ENCODE measurements at places on chromosomes 5 and 9.

- DNase-seq = no peak
These were observed 1019.0 kb downstream of the CDH18 start for GRCh38 chr5:18968966-18969365.

DNA sequence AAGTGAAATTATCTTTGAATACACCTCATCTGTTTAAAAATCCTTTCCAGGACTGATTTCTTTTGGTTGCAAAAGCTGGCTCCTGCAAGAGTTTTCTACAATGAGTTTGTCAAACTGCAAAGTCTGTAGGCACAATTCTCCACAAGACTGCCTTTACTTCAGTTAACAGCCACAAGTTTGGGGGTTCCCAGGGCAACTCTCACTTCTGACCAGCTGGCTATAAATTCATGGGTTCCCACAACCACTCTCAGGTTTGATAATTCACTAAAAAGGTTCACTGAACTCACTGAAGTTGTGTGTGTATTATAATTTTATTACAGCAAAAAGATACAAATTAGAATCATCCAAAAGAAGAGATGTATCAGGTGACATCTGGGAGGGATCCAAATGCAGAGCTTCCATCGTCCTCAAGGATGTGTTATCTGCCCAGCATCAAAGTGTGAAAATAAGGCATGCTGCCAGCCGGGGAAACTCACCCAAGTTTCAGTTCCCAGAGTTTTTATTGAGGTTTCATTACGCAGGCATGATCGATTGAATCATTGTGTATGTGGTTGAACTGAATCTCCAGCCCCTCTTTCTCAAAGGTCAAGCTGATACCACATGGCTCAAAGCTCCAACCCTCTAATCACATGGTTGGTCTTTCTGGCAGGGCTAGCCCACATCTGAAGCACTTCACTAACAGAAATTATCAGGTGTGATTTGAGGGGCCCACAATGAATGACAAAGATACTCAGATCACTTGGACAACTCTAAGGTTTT is 19.0 kb upstream of the PSIP1 start:
- no peak for DNase-seq

- DNase-seq = no peak
These were observed 249.8 kb upstream of the ARRDC3 start for GRCh38 chr5:91632871-91633270.

GRCh38 chr9:115944166-115944948 is 209.2 kb upstream of the PAPPA start:
- no peak for DNase-seq

GRCh38 chr9:127178686-127179632 is 56.5 kb upstream of the ANGPTL2 start:
- no peak for DNase-seq

- no peak for DNase-seq
These were observed 31.9 kb downstream of the NEUROG1 start for GRCh38 chr5:135503871-135504270.

GRCh38 chr5:54753034-54753433 is 232.4 kb downstream of the ESM1 start:
- DNase-seq = peak; percentile 5

DNA sequence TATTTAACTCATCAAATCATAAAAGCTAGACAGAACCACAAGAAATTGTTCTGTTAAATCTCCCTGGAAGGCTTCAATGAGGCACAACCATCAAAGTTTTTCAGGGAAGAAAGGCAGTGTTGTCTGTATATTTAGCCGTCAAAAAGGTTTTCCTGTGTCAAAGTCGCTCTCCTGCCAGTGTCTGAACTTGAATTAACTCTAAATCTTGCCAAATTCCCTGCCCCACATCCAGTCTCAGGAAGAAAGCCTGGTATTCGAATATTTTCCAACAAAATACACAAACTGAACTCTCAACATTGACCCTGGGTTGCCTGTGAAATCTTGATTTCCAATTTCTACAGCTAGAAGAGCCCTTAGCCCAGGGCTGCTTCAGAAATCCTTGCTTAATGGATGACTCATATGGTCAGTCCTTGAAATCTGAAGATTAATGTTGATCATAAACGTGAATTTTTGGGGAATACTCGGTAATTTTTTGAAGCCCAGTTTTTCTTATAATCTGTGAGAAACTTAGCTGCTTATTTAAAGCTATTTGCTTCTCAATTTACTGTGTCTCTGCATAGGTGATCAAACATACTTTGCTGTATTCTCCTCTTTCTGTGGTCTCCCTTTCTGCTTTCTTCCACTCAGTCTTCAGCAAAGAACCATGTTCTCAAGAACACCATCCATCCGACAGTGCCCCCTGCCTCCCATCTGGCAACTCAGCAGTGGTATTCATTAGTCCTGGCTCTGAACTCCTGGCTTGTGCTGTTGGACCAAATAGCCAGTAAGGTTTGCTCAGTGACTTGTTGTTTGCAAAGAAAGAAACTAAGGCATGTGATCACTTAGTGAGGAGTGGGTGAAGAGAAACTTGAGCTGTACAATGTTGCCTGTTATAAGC is 58.9 kb downstream of the NREP start:
- DNase-seq = no peak

GRCh38 chr9:16368237-16369087 is 502.0 kb downstream of the BNC2 start:
- no peak for DNase-seq

DNA sequence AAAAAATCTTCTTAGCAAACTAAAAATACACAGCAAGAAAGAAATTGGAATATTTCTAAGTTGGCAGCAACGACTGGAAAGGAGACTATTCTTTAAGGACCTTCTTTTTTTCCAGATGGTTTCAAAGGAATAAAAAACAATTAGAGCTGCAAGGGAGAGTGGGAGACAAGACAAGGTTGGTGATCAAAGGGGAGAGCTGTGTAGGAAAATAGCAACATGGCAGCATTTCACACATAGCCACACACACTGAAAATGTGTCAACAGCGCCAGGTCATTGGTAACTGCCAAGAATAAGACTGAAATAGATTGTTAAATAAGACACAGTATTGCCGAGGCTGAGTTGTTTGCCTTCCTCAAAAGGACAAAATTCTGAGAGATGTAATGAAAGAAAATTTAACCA is 88.1 kb upstream of the TLE1 start:
- no peak for DNase-seq

GRCh38 chr9:128102861-128103588 is 24.5 kb downstream of the PTGES2 start:
- DNase-seq = no peak

GRCh38 chr5:123571927-123572326 is 60.0 kb downstream of the CSNK1G3 start:
- no peak for DNase-seq

GRCh38 chr5:142849466-142849865 is 79.3 kb downstream of the ARHGAP26 start:
- no peak for DNase-seq

DNA sequence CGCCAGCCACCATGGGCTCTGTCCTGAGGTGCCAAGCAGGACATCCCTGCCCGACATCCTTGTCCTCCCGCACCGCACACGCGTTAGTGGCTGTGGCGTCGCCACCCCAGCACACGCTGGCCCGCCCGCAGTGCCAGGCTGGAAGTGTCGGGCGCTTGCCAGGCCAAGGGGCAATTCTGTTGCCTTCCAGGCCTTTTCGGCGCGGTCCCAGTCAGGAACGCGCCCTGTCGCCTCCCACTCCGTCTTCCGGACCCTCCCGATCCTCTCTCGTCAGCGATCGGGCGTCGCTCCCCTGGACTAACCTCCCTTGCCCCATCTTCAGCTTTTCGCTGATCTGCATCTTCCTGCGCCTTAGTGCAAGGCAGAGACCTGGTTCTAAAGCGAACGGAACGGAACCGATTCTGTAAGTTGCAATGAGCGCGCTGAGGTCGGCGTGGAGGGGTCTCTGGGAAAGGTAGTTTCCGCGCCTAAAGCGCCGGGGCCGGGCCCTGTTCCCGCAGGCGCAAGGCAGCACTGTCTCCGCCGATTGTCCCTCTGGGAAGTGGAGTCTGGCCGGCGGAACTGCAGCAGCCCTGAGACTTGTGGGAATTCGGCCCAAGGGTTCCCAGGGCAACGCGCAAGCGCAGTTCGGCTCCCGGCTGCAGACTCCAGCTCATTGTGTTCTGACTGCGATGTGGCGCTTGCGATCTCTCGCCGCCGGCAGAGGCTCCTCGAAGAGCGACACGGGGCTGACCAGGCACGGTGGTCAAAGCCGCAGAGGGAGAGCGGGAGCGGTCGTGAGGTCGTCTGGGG is at the start of gene ZNF454:
Gene ZNF454, plus strand, starts transcription at position 630 of the 792 bp plus-strand sequence. CDS start 1,594 bp downstream, outside the sequence.
- peak; percentile 87 for DNase-seq

GRCh38 chr5:140018920-140019644 is 24.0 kb downstream of the NRG2 start:
- DNase-seq = no peak

- DNase-seq = no peak
These were observed 498.8 kb upstream of the CD180 start for GRCh38 chr5:67695369-67695768.

DNA sequence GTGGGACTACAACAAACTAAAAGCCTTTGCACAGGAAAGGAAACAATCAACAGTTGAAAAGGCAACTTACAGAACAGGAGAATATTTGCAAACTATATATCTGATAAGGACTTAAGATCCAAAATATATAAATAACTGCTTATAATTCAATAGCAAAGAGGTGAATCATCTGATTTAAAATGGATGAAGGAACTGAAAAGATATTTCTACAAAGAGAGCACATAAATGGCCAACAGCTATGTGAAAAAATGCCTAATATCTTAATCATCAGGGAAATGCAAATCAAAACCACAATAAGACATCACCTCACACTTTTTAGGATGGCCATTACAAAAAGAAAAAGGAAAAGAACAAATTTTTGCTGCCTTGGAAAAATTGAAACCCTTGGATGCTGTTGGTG is 100.4 kb downstream of the LURAP1L start:
- no peak for DNase-seq

GRCh38 chr5:33530183-33531036 is 89.6 kb downstream of the TARS1 start:
- no peak for DNase-seq

DNA sequence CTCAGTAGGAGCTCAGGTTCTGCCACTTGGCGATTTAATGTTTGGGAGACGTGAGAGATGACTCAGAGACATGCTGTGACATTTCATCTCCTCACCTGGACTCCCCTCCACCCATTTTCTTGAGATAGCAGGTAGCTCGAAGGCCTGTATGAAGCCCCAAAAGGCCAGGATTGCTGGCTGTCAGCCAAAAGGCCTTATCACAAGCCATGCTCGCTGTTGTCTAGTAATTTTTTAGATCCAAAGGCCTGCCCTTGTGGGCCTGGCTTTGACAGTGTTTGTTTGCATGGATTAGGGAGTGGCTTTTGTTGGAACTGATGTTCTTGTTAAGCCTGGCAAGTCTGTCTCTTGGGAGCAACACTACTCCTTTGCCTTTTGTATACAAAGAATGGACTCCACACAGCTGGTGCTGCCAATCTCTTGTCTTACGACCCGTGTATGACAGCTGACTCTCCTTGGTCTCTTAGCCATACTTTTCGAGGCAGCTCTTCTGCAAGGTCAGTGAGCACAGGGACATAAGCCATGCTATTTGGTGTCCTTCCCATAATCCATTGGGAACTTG is 22.7 kb downstream of the CAVIN4 start:
- no peak for DNase-seq

- DNase-seq = no peak
These were observed 44.9 kb upstream of the MAST4 start for GRCh38 chr5:66551338-66551737.

DNA sequence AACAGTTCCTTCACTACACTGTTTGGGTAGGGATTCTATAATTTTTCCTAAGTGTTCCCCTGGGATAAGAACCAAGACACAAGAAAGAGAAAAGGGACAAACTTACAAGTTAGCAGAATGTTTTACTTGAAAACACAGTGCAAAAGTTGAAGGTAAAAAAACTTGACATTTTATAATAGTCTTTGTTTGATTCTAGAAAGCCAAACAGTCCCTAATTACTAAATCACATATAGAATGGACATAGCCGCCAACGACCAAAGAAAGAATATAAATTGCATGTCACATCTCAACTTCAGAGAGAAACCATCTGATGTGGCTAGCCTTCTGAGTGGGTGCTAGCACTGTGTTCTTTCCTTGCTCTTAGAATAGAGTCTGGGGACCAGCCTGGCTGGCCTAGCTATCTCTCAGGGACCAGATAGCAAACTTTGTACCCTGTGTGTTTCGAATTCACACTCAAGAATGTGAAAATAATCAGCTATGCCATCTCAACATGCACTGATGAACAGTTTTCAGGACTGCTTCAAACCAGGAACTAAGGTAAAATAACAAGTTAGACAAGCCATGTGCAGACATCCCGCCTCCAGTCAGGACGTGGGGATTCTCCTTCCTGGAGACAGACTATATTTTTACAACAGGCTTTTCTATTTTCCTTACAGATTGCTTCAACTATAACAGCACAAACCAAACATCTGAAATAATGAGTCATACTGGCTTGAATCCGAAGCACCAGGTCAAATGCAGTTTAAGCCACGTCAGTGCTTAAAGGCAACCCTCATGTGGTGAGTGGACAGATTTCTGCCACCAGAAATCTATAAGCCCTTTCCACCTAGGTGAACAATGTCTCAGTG is 53.7 kb downstream of the LHFPL2 start:
- DNase-seq = peak; percentile 98

GRCh38 chr5:6606884-6607558 is 25.8 kb downstream of the NSUN2 start:
- DNase-seq = no peak

GRCh38 chr5:41797662-41798061 is 72.6 kb downstream of the OXCT1 start:
- no peak for DNase-seq

GRCh38 chr5:94847726-94848125 is 229.3 kb downstream of the SLF1 start:
- no peak for DNase-seq

GRCh38 chr5:56746553-56747339 is 68.6 kb upstream of the MAP3K1 start:
- no peak for DNase-seq

GRCh38 chr5:122836947-122837346 is 8.5 kb upstream of the SNX24 start:
- no peak for DNase-seq

DNA sequence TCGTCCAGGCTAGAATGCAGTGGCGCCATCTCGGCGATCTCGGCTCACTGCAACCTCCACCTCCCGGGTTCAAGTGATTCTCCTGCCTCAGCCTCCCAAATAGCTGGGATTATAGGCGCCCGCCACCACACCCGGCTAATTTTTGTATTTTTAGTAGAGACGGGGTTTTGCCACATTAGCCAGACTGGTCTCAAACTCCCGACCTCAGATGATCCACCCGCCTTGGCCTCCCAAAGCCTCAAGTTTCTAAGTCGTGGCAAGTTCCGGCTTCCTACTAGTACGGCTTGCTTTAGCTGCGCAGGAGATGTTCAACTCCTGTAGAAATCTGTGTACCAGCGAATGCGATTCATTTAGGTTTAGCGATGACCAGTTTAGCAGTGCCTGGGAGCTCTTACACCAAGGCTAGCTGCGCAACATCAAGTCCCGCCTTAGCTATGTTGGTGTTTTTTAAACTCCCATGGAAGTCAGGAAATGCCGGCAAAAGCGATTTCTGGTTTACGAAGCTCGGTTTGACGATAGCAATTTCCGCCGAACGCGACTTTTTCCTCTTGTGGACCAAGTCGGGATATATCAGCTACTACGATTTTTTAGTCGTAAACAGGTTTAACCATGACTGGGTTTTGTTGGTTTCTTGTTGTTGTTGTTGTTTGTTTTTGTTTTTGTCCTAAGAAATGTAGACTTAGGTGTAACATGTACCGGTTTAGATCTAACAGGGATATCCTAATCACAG is 46.4 kb downstream of the ANXA2R start:
- no peak for DNase-seq
